ENCODE measurements at places on chromosomes 2 and 18.

DNA sequence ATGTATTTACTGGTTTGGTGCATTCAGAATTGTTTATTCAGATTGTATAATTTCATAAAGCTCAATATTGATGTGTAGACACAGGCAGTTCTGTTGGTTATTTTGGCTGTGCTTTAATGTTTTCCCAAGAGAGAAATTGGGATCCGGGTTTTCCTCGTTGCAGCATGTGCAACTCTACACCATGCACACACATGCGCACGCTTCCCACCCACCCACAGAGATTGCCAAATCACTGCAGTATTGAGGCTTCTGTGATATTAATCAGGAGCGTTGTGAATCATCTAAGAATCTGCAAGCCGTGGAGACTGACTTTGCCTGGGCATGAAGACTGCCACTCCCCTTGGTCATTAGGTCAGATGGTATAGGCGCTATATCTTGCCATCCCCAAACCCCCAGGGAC is 571.5 kb downstream of the SLC4A3 start:
- no peak for DNase-seq

- DNase-seq = no peak
Measured at GRCh38 chr2:14759082-14759481, 126.6 kb downstream of the LRATD1 start.

- no peak for DNase-seq
Measured at GRCh38 chr2:150090031-150090430, 397.4 kb downstream of the RND3 start.

DNA sequence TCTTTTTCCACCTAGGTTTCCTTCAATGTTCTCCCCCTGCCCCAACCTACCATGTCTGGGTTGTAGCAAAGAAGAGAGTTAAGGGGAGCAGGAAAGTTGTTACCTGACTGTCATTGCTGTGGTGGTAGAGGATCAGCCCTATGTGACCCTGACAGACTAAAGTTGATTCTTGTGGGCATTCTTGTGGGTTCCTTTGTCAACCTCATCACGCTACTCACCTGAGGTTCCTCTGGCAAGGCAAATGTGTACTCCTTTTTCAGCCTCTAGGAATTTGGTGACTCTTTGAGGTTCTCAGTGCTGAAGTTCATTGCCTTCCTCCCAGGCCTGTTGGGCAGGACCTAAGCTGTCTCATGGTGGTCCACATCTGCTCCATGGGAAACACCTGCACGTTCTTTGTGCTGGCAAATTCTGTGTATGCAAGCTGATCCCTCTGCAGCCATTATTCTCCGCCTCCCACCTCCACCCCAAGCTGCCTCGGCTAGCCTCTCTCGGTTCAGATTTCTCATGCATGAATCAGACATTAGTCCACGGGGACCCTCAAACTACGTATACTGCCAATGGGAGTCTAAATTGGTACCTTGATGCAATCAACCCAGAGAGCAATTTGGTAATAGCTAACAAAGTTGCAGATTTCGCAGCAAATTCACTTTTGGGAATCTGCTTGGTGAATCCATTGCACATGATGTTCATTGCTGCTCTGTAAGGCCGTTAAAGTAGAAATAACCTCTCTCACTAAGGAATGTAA is 1.5 kb upstream of the GMCL1 start:
- no peak for DNase-seq

- no peak for DNase-seq
Measured at GRCh38 chr2:224793946-224794345, 77.8 kb upstream of the CCDC195 start.

GRCh38 chr2:43070030-43070429 is 156.4 kb downstream of the ZFP36L2 start:
- no peak for DNase-seq

GRCh38 chr2:105873721-105874120 is 129.0 kb downstream of the NCK2 start:
- DNase-seq = no peak

GRCh38 chr2:239827523-239827890 is 197.6 kb downstream of the NDUFA10 start:
- DNase-seq = no peak

DNA sequence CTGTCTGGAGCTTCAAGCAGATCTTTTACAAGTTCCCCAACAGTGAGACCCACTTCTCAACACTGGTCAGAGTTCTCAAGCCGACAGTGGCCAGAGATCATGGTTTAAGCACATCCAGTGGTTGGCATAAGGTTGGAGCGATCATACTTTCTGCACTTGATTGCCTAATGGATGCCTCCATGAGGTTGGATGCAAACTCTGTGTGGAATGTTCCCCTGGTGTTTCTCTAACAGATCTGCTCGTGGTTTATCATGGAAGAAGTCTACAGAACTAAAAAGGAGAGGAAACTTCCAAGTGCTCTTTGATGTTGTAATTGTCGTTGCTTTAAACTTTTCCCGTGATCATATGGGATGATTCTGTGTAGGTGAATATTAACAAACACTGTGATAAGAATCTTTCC is 60.7 kb downstream of the SH3RF3 start:
- DNase-seq = no peak

- no peak for DNase-seq
Measured at GRCh38 chr2:49938268-49938667, 784.0 kb upstream of the FSHR start.

DNA sequence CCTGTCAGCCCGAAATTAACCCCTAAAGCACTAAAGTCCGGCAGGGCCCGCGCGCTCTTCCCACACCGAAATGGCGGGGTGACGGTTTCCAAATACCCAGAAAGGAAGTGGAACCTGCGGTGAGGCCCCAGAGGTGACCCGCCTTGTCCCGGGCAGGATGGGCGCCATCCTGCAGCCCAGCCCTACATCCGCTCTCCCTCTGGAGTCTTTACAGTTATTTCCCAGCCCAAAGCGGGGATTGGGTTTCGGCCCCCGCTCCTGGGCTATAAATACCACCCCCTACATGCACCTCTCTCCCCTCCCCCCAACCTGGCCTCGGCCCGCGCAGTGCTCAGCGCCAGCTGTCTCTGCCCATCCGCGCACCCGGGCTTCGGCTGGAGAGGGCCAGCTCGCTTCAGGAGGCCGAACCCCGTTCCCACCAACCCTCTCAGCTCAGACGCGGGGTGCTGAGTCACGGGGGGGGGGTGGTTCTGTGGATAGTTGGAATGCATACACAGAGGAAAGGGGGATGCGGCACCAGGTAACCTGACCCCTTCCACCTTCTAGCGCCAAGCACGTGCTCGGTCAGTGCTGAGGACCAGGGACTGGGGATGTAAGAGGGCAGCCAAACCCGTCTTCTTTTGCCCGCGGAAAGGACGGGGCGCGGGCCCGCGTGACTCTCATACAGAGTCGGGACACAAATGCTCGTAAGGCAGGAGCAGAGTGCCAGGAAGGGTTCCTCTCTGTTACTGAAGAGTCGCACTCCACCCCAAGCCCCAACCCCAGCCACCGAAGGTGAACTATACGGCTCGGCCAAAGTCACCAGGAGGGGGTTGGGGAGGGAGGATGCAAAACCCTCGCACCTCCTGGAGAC is at the start of gene TUBA4B:
Gene TUBA4B, plus strand, starts transcription at position 344 of the 853 bp plus-strand sequence. Its CDS starts 165 bp downstream, at position 509.
- no peak for DNase-seq

- no peak for DNase-seq
Measured at GRCh38 chr2:18525236-18525635, 35.2 kb downstream of the RDH14 start.

DNA sequence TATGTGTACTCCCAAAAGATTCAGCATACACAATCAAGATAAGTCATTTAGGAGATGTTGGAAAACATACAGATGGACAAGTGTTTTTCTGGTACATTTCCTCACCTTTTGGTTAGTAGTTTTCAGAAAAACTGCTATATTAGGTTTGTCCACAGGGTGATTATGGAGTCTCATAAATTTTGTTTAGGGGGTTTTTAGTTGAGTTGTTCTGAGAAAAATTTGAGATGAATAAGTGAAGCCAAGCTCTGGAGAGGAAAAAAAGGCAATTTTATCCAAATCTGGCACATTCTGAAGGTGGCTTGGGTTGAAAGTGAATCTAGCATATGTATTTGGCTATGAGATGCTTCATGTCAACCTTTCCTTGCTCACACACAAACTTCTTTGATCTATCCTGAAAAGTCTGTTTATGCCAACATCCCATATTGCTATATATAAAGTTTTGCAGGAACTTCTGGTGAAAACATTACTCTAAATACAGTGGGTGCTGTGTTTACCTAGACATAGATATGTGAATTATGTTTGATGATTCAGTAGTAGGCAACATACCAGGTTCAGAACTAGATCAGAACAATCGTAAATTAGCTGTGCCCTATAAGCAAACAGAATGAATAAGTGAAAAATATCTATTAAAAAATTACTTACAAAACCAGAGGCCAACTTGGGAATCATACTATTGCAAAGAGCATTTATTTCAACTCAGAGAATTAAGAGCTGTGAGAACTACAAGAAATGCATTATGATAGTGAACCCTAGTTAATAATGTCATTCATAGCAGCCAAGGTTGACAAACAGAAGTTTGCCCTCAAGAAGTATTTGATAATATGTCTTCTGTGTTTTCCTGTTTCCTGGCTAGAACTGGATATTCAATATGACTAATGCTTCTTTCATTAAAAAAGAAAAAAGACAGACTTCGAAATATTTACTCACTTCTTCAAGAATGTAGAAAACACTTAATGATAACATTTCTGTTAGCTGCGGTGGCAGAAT is 552.0 kb downstream of the IRS1 start:
- no peak for DNase-seq

DNA sequence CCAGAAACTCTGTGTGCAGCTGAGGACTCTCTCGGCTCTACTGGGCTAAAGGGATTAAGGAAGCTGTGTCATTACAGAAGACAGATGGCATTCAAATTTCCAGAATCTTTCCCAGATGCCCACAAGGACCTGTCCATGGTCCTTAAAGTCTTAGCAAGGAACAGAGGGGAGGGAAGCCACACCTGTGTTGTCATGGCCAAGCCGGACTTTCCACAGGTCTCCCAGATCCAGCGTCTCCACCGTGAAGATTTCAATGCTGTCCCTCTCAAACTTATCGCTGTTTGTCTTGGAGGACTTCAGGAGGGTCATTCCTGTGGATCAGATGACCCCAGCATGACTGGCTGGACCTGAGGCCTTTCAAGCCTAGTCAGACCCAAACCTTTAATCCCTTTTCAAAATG is 114.5 kb downstream of the LOXHD1 start:
- no peak for DNase-seq

Data from NCI-H187 treated with DMSO at 0.1 percent for 48 hours (cell line).